Inflammatory macrophage (primary cell): ENCODE measurements at places on chromosomes 3 and 15.

DNA sequence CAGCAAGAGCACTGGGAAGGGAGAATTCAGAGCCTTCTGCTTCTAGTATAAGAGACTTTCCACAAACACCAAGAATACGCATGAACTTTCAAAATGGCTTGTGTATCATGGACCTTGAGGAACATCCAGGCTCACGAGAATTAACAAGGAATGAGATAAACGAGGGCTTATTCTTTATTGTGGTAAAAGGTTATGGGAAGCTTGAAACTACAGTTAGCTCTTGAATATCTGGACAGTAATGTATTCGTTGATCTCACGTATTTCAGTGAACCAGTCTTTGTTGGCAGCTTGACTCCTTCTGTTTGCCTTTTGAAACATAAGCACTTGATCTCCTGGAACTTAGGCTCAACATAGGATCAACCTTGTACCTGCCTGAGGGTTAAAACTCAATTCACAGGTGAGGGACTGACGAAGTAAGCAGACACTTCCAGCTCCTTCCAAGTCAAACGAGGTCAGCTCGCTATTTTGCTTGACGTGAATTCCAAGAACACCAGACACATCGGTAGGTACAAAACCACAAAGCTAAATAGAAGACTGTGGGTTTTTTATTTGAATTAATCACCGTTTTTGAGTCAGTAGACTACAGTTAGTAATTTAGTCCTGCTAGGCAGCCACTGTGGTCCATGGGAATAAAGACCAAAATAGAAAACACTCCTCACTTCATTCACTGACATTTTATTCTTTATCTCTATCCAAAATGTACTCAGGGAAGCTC is 30.8 kb downstream of the GALNT15 start:
- DNase-seq = no peak

DNA sequence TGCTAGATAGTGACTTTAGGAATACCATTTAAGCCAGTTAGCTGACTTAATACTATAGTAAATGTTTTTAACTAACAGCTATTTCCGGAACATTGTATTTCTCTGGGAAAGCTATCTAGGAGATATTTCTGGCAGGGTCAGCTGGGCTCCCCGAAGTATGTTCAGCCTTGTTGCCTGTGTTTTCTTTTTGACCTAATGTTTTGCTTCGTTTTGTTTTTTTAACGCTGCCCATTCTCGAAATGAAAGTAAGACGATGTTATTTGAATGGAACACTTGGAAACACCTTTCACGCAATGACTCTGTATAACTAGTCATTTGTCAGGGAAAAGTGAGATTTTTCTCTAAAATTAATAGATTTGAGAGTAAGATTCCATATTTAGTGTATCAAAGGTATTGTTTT is 702.9 kb upstream of the NAALADL2 start:
- no peak for DNase-seq

- DNase-seq = no peak
Measured at GRCh38 chr15:74041311-74041756, 41.0 kb downstream of the GOLGA6A start.

GRCh38 chr3:152519376-152519775 is 250.6 kb downstream of the MBNL1 start:
- no peak for DNase-seq

GRCh38 chr3:128274837-128275236 is 121.6 kb downstream of the EEFSEC start:
- DNase-seq = no peak

DNA sequence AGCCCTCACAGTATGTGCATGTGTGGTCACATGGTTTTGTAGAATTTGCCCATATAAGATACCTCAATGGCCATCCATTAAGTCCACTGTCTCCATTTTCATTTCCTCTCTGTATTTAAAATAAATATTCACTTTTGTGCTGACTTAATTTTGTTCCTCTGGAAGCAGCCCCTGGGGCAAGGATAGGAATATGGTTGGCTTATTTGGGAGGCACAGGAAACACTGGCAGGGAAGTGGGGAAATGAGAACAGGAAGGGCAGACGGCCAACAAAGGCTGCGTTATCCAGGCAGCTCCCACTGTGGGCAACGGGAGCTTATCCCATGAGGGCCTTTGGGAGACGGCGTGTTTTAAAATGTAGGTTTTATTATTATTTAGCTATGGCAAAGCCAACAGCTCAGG is 148.6 kb downstream of the SHQ1 start:
- DNase-seq = no peak

GRCh38 chr3:106635271-106635670 is 742.0 kb upstream of the CCDC54 start:
- DNase-seq = no peak

DNA sequence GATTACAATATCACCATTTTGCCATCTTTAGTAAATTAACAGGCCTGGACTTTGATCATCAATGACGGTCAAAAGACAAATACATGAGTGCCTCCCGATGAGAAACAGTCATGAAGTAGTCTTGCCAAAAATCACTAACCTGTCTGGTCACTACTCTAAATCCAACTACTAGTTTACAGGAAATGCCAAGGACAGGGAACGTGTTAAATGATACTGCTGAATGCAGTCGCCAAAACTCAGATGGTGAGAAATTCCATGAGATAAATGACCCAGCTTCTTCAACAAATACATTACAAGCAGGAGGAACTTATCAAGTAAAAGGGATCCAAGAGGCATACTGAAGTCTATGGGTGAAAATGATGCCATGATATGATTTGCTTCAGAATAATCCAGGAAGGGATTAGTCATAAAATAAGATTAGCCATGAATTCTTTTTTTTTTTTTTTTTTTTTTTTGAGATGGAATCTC is 35.8 kb upstream of the ATP13A3 start:
- DNase-seq = no peak

DNA sequence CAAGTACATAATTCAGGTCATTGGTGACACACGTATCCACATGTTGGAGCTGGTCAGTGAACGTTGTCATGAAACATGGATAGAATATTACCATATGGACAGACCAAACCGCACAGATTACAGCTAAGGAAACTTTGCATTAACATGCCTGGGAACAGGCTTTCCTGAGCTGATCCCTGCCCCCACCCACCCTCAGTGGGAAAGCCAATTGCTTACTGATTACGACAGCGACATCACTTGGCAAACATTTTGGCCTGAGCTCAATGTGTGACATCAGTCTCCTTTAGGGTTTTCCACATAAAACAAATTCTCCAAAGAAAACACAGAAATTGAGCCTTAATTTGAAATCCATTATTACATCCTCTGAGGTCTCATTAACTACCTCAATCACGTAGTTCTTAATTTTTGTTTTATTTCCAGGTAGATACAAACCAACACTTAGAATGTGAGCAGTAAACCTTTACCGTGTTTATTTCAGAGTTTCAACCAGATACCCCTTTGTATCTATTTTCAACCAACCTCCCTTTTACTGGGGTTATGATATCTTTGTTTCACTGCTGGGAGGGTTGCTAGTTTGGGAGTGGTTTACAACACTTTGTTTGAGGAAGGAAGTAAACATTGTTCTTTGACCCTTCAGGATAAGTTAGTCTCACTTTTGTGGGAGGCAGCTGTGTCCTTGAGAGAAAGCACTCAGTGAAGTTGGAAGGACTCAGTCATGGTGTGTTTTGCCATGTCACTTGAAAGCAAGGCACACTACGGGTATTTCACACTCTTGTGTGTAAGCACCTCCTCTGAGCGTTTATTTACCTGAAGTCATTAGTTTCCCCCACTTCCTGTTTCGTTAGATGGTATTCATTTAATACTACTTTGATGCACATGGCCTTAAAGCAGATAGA is 103.1 kb downstream of the CMSS1 start:
- peak; percentile 12 for DNase-seq

GRCh38 chr3:16229681-16230080 is 35.1 kb downstream of the DPH3 start:
- no peak for DNase-seq

DNA sequence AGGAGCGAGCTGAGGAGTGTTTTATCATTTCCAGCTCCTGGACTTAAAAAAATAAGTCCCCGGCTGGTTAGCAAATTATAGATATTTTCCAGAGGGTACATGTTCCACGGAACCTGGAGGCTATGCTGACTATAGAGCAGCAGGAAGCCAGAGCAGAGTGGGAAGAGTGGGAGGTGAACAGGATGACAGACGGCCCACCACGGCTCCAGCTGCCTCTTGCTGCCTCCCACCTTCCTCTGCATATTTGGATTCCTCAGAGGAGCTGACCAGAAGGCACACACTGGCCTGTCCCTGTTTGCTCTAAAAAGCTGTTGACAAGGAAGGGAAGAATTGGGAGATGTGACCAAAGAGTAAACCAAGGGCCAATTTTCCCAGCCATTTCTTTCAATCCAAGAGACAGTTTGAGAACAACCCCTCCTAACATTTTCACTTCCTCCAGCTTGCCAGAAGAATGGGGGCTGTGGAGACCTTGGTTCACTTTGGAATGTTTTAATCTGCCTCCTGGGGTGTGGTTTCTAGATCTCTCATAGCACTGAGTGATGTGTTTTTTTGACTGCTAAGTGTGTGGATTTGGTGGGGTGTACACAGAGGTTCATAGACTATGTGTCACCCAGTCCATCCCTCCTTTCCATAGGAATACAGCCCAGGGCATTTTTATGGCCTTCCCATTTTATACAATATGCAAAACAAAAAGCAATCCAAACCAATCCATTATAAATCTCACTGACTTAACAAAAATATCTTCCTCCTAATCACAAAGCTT is 36.8 kb downstream of the HGD start:
- DNase-seq = peak; percentile 67

GRCh38 chr3:12186515-12187286 is 28.0 kb upstream of the TIMP4 start:
- DNase-seq = peak; percentile 37

GRCh38 chr15:39685999-39686613 is 96.5 kb downstream of the FSIP1 start:
- peak; percentile 49 for DNase-seq

- DNase-seq = no peak
Measured at GRCh38 chr3:150365132-150365604, 42.9 kb upstream of the TSC22D2 start.

GRCh38 chr15:76753131-76753530 is 152.0 kb downstream of the SCAPER start:
- DNase-seq = no peak

DNA sequence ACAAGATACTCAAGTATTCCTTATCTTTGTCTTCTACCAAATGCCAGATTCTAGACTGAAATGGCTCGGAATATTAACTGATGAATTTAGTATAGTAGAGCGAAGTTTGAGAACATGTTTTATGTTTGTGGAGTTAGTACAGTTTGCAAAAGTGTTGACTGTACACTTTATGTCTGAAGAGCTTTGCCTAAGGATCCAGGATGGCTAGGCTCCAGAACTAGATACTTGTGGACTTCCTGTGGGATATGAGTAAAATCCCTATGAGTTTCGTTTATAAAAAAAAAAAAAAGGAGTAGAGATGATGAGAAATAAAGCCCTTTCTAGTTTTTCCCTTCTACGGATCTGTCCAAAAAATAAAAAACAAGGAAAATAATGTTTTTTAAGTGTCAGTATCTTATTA is 96.7 kb downstream of the TP63 start:
- no peak for DNase-seq

DNA sequence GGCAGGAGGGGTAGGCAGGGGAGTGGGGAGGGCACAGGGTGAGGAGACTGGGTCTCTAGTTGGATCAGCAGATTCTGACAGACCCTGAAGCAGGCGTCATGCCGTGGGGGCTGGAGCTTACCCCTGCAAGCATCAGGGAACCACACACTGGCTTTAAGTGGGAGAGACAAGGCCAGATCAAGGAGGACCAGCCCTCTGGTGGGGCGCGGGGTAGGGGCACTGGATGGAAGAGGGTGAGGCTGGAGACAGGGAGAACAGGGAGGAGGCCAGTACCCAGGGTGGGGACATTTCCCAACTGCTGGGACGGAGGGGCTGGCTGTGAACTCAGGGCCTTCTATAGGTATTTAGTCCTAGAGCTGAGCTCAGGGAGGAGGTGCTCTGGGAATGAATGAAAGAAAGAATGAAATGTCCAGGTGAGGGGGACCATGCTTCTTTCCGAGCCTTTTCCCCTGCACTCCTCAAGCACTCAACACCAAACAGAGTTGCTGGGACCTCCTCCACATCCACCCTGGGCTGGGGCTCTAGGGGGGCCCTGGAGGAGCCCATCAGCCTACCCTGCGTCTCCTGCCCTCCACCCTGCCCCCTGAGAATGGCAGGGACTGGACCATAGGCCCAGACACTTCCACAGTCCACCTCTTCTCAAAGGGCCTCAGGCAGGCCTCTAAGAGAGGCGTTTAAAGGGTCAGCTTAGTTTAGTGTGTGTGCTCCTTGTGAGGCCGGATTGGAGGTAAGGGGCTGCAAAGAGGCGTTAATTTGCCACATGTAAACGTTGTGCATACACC is 49.0 kb upstream of the FGD5 start:
- no peak for DNase-seq

- no peak for DNase-seq
Measured at GRCh38 chr3:18208091-18208490, 217.0 kb downstream of the SATB1 start.

DNA sequence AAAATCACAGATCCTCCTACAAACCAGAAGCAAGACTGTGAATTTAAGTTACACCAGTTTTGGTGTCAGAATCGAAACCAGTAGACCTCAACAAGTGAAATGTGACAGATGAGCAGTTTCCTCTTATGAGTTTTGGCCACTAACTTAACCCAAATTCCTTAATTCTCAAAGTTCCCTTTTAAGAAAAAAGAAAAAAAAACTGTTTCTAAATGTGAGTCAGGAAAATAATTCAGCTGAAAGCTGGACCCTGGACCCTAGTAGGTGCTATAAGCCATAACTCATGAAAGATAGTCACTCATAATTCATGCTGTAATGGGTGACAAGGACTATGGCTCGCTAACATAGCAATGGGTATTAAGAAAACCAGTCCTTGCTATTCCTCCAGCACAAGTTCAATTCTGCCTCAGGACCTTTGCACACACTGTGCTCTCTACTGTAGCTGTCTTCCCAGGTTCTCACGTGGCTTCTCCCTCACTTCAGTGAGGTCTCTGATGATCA is 9.0 kb upstream of the THRB start:
- DNase-seq = peak; percentile 78

DNA sequence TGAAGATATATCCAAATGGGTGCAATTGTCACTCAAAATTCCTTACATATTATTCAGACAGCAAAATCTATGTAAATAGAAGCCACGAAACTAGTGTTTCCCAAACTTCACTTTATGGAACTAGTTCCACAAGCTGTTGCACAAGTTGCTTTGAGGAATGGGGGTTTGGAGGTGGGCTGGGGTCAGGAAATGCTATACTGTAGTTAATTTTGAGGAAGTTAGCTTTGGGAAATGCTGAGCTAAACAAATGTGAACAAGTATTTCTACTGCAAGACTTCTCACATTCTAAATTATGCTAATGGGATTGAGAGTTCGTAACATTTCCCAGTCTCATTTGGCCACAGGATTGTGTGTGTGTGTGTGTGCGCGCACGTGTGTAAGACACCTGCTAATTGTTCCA is 28.7 kb upstream of the SAMMSON start:
- peak; percentile 69 for DNase-seq
